ENCODE measurements at places on chromosomes 13 and 19. TPM values are rescaled to one million over a fixed set of nuclear protein-coding genes. Genes with fewer than 3 reads are reported as not detected.

DNA sequence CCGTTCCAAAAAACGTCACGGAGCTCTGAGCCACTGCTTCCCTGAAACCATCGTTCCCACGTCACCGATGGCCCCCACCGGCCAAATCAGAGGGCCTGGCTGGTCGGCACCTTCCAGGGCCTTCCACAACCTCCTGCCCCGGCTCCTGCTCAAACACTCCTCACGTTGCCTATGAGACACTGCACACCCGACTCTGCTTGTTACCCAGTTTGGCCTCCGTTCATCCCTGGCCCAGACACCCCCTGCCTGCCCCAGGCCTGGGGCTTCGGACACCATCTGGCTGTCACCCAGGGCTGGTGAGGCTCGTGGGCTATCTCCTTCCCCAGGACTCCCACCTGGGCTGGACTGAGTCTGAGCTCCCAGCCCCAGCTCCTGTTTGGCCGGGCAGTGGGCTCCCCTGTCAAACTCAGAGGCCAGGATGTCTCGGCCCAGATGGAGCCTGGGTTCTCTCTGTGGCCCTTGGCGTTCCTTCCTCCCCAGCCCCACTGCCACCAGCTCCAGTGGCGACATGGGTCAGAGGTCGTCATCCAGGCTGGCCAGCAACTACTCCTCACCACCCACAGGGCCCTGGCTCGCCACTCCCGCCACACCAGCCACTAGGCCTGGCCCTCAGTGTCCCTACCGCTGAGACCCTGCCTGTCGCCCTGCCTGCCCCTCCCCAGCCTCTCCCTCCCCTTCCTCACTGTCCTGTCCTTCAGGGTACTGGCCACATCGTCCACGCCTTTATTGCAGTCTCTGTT lies 17.7 kb downstream of the CERS1 start:
- DNase-seq, result no peak

The BRCA2 gene
- polyA plus RNA-seq, result 1.2 TPM

DNA sequence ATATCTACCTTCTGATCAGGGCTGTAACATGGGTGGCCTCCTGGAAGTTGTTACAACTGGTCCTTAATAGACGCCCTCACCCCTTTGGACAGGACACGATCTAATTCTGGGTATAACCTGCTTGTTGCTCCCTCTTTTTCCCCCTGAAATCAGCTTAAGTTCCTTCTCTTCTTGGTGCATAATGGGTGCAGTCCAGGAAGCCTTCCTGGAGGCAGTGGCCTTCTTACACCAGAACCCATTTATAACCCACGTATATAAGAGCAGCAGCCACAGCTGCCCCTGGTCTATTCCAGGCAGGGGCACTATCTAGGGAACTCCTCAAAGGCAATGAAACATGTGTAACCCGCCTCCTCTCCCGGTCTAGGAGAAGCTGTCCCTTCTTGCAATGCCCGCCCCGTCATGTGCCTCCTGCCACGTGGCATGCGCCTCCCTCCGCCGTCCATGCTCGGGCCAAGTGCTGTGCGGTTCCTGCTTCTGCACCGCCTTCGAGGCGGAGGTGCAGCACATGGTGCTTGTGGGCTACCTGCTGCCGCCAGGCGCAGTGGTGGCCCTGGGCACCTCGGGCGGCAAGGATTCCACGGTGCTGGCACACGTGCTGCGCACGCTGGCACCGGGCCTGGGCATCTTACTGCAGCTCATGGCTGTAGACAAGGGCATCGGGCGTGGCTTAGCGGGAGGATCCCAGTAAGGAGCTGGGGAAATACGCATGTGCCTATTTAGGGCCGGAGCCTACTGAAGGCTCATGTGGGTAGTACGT lies 27.3 kb downstream of the ZNF175 start:
- no peak for DNase-seq

GRCh38 chr13:26759249-26759906 lies 1.2 kb downstream of the GPR12 start:
- DNase-seq, result no peak

GRCh38 chr19:15426485-15427349 lies 7.9 kb upstream of the AKAP8L start:
- no peak for DNase-seq

DNA sequence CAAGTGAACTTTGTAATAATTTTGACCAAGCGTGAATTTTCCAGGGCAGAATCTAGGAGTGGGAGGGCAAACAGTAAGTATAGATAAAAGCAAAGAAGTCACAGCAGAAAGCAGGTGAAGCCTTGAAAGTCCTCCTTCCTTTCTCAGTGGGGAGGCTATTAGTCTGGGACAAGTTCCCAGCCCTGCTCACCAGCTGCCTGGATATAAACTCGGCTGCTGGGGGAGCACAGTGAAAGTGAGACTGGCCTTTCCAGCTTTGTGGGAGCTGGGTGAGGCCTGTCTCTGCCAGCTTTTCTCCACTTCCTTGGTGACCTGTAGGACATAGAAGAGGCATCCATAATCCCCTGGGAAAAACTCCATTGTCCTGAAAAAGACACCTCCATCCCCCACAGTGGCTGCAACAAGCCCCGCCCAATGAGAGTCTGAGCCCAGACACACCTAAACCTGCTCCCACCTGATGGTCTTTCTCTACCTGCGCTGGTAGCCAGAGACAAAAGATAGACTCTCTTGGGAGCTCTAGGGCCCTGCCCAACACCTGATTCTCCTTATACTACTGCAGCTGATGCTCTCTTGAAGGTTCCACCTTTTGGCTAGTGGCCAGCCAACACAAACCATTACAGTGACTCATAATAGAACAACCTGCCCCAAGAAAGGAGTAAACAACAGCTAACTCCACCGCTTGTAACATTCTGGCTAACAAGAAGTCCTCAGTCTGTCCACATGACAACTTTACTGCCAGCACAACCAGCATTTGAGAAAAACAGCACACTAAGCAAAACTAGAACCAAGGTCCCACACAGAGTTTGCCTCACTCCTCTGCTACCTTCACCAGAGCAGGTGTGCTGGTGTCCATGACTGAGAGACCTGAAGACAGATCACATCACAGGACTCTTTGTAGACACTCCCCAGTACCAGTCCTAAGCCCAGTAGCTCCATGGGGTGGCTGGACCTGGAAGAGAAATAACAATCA lies 252.2 kb upstream of the SLITRK6 start:
- DNase-seq, result no peak

DNA sequence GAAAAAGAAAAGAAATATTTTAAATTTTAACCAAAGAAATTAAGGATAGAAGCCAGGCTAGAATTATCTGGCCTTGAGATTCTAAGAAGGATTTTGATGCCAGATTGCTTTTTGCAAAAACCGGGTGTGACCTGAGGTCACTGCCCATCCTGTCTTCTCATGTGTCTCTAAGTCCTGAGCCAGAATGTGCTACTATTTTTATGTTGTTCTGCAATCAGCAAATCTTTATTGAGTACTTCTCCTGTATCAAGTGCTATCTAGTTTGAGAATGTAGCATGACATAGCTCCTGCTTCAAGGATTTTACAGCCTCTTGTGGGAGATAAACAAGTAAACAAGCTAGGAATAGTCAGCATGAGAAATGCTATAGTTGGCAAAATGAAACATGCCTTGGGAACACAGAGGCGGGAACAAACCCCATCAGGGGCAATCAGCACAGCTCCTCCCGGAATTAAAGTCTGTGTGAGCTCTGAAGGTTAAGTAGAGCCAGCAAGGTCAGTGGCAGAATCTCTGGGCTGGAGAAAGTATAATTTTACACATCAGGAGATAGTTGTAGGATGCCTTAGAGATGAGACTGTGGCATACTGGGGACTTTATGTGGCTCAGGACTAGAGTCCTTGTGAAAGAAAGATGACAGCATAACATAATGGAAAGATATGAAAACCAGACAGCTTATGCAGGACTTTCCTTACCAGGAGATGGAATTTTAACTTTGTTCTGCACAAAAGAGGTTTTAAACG lies 899.5 kb upstream of the SLC10A2 start:
- no peak for DNase-seq

GRCh38 chr13:106176117-106176516 lies 359.3 kb downstream of the EFNB2 start:
- DNase-seq, result peak; percentile 44

GRCh38 chr19:18438331-18439024 lies 545 bp upstream of the ISYNA1 start:
- no peak for DNase-seq

DNA sequence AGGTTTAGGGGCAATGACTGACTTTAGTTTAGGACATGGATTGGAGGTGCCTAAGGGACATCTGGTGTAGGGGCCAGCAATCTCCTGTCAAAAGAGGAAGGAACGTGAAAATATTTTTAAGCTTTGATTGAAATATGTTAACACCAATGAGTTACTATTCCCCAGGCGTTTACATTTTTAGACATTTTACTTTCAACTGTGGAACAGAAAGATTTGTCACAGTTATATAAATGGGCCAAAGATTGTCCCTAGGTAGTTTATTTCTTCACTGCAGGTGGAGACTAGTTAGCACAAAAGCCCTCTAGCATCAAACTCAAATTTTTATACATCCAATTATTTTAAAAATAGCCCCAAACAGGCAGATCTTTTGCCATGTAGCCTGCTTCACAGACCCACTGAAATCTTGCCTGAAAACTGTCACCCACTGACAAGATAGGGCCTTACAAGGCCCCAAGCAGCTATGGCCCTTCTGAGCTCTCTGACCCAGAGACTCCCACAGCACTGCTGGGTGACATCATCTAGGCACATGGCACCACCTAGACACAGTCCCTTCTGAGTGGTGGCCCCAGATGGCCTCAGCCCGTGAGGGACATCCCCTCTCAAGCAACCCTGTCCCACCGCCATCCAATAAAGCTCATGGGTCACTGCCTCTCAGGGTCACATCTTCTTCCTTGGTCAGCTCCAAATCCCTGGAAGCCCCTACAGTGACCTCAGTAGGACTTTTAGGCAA lies 64.8 kb upstream of the DOCK9 start:
- no peak for DNase-seq

GRCh38 chr19:52296773-52297600 lies at the start of gene ZNF480:
Gene ZNF480, plus strand, starts transcription at chr19:52297169. Its CDS starts 3,244 bp downstream, at chr19:52300413.
- peak; percentile 8 for DNase-seq

The ACP5 gene
- polyA plus RNA-seq, result 2.6 TPM

DNA sequence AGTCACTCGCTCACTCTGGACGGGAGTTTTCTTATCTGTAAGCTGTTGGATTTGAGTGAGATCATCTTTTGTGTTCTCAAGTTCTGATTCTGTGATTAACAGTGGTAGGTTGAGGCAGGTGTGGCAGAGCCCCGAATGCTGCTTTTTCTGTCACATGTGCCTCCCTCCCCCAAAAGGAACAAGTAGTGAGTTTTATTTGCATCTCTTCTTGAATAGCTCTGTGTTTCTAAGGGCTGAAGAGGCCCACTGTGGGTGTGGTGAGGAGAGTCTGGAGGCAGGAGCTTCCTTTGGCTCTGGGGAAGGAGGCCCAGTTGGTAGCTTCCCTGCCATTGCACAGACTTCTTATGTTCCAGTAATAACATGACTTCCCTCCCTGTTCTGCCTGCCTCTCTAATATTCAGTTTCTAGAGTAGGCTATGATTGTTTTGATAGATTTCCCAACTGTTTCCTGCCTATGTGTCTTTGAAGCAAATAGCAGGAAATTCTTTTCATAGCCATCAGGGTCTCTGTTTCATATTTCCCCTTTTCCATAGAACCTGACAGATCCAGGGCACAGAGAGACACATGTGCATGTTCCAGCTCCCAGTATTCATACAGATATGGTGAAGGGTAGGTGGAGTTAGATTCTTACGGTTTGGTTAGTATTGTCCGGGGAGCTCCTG lies 23.9 kb upstream of the CXCL17 start:
- DNase-seq, result no peak

The SIGLEC5 gene
- polyA plus RNA-seq, result not detected

The CFAP97D2 gene
- not detected for polyA plus RNA-seq

GRCh38 chr13:108828086-108828815 lies 198.8 kb downstream of the MYO16 start:
- no peak for DNase-seq

The HNRNPM gene
- 81.6 TPM for polyA plus RNA-seq

The ADGRE3 gene
- not detected for polyA plus RNA-seq

GRCh38 chr19:35833972-35834371 lies 18.3 kb downstream of the NPHS1 start:
- DNase-seq, result no peak

Measured in BJ (cell line).